ENCODE measurements at places on chromosomes 2 and 18.

DNA sequence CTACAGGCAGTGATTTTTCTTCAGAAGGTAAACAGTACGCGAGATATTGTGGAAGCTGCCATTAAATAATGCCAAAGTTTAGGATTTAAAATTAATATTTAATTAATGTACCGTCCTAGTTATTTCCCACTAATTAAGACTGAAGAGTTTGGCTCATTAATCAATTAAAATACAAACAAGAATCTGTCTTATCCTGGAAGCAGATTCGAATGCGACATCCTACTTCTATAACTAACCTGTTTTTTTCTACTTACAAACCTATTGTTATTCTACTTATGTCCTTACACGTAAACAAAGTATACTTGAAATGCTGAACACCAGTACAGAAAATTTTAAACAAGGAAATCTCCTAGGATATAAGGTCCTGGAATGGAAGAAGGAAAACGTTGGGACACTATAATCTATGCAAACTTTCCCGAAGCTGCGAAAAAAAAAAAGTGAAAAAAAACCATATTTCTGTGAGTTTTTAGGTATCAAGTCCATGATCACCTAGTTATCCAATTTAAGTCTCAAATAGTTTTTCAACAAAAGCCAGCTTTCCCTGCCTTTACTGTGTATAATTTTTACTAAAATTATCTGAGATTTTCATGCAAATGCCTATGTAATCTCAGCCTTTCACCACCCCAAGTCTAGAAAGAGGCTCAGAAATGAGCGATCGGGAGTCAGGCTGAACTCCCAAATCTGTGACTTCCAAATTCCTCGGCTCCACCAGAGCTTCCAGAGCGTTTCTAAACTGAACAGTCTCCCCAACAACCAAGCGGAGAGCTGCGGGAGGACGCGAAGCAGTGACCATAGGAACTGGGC, 1.2 kb upstream of the C2orf15 start:
- DNase-seq, result no peak

DNA sequence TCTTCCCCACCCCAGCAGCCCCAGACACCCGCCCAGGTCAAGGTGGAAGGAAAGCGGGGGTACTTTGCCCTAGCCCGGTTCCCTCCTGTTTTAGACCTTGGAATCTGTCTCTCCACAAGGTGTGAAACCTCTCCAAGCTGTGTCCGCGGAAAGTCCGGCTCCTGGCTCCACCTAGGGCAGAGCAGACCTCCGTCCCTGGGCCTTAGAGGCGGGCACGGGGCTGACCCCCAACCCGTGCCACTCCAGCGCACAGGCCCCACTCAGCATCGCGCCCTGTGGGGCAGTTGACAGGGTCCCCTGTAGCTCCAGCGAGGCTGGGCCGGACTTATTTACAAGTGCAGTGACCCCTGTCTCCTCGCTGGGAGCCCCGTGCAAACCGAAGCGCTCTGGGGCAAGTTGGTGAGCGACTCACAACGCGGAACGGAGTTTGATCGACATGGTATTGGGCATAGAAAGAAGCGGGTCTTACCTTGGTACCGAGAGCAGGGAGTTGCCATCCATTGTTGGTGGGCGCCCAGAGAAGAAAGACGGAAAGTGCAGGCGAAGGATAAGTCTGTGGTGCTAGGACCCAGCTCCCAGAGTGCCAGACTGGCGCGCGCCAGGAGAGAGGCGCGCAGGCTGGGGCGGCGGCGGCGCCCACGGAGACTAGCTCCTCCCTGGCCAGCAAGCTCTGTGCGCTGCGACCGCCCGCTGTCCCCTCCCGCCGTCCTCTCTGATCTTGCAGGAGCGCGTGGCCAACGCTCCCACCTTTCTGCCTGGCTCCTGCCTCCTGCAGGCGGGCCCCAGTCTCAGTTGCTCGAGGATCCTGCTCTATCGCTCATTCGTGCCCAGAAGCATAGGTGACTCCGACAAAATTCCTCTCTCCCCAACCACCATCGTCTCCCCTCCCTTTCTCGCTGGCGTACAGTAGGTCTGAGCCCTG, at the start of gene SPHKAP:
SPHKAP (minus strand) TSS at position 590 of the 922 bp plus-strand sequence; CDS start at position 501, 89 bp downstream.
- peak; percentile 52 for DNase-seq

GRCh38 chr2:172919732-172920131, 155.9 kb upstream of the MAP3K20 start:
- no peak for DNase-seq

DNA sequence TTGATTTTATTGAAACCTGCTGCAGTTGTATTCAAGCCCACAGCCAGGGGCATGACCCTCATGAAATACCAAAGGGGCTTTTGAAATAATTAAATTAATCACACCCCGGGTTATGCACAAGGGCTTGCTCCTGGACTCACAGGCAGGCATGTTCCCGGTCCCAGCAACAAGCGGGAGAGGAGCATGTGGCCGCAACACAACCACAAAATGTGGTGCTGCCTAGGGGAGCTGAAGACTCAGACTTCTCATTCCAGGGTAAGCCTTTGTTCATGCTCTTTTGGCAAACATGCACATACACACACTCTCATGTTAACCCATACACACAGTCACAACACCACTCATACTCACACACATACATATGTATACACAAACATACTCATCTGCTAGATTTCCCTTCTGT, 233.7 kb upstream of the SMAD2 start:
- DNase-seq, result no peak

GRCh38 chr18:12246849-12247808, 7.0 kb upstream of the CIDEA start:
- no peak for DNase-seq

- DNase-seq, result no peak
Measured at GRCh38 chr18:65725251-65726050, 25.4 kb upstream of the CDH7 start.

DNA sequence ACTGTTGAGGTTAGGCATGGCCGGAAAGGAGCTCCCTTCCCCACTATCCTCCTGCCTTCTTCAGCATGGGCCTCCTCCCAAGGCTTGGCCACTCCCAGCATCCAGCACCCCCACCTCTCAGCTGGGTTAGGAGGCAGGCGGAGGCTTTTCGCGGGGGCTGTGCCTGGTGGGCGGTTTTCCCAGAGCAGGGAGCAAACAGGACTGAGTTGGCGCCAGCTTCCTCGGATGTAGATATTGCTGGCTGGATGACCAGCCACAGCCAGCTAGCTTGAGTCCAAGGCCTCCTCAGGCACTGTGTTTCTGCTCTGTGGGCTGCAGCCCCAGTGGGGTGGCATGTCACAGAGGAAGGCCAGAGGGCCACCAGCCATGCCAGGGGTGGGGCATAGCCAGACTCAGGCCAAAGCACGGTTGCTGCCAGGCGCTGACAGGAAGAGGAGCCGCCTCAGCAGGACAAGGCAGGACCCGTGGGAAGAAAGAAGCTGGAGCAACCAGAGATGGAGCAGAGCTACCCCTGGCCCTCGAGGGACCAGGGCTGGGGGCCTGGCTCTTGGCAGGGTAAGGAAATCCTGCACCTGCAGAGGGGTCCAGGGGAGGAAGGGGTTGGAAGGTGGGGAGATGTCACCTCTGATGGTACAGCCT, at the start of gene TCF23:
TCF23 (plus strand) TSS at position 204 of the 639 bp plus-strand sequence; CDS start at position 334, 130 bp downstream.
- DNase-seq, result no peak

DNA sequence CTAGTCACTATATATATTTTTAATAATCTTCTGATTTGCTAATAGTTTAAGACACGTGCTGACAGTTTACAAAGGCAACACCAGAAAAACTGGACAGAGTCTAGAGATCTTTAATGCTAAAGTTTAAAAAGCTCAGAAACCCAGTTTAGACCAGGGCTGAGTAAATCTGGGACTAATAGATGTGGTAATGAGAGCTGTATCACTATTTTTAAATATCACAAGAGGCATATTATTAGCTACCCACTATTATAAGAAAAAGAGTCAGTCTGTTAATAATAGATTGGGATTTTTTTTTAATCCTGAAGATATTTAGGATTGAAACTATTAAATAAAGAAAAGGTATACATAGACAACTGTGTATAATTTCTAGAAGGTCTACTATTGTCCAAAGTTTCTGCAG, 299.9 kb downstream of the ZEB2 start:
- DNase-seq, result no peak

GRCh38 chr18:1047406-1047805, 142.7 kb downstream of the ADCYAP1 start:
- DNase-seq, result no peak

- no peak for DNase-seq
Measured at GRCh38 chr18:23250893-23251656, 115.8 kb downstream of the CABLES1 start.

GRCh38 chr2:78093436-78093835, 571.3 kb upstream of the LRRTM4 start:
- no peak for DNase-seq

DNA sequence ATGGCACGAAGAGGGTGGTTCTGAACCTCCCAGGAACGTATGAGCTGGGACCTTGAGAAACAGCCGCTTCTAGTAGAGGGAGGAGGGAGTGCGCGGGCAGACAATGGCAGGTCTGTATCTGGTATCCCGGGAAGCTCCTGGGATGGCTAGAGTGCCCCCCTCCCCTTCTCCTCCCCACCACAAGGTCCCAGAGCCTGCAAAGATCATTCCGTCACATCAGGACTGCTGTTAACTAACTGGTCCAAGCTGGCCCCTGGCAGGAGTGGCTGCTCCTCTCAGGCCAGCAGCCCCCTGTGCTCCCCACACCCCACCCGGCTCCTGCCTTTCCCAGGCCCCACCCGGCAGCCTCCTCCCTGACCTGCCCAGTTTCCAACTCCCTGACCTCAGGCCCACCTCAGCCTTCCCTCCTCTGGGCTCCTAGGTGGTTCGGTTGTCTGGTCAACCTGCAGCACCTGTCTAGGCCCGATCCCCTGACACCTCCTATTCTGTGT, 75.0 kb downstream of the TPO start:
- DNase-seq, result no peak

DNA sequence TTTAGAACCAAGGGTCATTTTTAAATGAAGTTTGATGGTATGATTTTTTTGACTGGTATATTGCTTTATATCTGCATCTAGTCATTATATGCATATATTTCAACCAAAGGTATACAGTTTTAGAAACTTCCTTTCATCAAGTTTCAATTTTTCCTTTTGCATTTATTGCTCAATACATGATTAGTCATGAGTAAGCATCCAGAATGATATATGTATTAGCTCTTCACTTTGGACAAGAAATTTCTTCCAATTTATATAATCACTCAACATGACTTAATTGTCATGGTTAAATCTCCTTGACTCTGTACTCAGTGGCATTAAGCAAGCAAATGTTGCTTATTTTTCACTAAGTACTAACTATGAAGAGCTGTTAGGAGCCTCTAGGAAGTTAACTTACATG, 123.6 kb downstream of the PLCL1 start:
- DNase-seq, result no peak

DNA sequence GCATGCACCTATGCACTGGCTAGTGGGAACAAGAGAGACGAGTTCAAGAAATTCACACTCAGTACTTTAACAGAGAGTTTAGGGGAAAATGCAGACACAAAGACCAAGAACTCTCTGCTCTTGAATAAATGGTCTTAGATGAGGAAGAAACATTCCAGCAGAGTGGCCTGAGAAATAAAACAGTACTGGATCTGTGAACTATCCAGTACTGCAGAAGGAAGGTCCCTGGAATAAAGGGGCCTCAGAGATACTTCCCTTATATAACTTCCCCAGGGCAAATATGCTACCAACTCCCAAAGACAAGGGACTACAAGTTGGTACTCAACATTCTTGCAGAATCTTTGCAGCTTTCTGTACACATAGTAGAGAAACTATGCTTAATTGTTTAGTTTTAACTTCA, 70.9 kb upstream of the ARL5A start:
- no peak for DNase-seq

DNA sequence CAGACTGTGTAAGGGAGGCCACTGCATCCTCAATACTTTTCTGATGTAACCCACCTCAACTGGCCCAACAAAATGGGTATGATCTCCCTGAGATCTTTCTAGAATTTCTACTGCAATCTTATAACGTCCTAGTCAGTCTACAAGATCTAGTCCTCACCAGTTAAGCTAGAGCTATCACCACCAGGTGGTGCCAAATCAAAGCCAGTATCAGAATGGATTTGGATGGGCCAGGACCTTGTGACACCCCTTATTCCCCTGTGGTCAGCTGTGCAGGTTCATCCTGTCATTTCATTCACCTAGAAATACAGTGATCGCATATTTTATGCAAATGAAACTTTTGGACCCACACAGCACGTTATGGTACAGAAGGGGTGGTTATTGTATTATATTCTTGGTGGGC, 90.3 kb downstream of the OLA1 start:
- no peak for DNase-seq

GRCh38 chr2:150476809-150477302, 10.6 kb downstream of the RND3 start:
- DNase-seq, result no peak

- no peak for DNase-seq
Measured at GRCh38 chr2:151770995-151771394, 36.7 kb upstream of the NEB start.

DNA sequence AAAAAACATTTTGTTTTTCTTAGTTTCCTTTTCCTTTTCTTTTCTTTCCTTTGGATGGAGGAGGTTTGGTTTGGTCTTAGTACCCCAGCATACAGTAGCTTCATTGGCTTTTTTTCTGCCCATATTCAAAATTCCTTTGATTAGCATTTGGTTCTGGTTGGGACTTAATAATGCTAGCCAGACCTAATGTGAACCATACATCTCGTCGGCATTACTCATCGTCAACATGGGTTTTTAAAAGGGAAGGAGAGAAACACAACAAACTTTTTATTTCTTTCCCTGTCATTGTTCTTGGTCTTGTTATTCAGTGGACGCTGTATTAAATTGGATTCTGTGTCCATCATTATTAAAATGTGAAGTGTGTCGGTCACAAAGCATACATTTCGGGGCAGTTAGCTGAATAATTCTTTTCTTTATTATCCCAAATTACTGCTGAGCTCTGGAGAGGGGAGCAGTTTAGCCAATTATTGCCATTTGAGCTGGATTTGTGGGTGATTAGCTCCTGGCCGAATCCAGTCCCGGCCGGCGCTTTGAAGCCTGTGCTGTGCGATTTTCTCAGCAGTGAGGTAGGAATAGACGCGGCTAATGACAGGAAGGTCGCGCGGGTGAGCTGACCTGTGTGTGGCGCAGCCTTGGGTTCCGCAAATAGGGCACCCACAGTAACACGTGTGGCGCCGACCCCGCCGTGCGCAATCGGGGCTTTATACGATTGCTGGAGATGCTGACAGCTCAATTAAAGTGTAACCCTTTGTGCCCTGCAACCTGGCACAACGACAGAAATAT, 303.3 kb downstream of the GBX2 start:
- DNase-seq, result no peak

DNA sequence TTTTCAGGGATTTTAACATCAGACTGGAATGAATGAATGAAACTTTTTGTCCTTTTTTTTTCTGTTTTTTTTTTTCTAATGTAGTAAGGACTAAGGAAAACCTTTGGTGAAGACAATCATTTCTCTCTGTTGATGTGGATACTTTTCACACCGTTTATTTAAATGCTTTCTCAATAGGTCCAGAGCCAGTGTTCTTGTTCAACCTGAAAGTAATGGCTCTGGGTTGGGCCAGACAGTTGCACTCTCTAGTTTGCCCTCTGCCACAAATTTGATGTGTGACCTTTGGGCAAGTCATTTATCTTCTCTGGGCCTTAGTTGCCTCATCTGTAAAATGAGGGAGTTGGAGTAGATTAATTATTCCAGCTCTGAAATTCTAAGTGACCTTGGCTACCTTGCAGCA, 53.4 kb downstream of the SMAD4 start:
- no peak for DNase-seq
